ENCODE measurements at places on chromosomes 7 and 10.
A peak's percentile ranks its signal among the peaks of the same experiment; 100 is the strongest.

DNA sequence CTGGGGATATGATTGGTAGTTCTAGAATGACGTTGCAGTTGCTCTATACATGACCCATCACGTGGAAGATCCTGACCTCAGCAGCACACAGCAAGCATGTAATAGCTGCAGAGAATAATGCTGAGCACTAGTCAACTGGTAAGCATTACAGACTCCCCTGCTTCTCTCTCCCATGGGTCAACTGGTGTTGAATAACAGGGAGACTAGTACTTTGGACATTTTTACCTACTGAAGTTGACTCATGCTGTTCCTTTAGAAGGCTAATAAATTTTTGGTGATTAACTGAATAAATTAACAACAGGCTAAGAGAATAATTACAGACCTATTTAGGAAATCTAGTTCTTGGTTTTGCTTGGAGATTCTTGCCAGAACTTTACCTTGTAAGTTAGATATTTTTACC lies 234.1 kb downstream of the AUTS2 start:
- no peak for DNase-seq

GRCh38 chr10:94320285-94320914 lies 42.3 kb downstream of the NOC3L start:
- DNase-seq: peak; percentile 82

DNA sequence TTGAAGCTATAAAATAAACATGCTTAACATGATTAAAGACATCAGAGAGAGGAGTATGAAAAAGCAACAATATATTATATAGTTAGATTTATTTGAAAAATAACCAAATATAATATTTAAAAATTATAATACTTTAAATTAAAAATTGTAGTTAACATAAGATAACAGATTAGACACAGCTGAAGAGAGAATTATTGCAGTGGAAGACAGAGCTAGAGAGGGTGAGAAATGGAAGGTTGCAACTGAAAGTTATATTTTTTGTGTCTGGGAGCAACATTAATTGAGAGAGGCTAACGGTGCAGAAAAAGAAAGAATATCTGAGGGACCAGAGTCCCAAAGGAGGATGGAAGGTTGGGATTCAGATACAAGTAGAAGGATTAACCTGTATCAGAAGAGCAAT lies 548.9 kb upstream of the FZD8 start:
- DNase-seq: no peak

DNA sequence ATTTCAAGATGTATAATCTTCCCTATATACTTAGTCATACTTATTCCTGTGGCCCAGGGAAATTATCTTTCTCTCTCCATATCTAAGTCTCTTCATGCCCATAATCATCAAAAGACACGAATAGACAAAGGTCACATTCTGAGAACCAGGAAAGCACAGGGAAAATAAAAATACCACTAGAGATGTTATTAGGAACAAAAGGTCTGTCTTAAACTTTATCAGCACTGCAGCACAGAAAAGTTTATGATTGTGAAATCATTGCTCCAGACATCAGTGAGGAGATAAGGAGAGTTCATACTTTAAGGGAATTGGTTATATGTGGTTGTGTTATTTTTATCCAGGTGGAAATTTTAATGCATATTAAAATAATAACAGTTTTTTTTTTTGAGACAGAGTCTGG lies 974.6 kb upstream of the CELF2 start:
- DNase-seq: no peak

GRCh38 chr7:74404741-74405140 lies 49.0 kb upstream of the GTF2IRD1 start:
- no peak for DNase-seq

DNA sequence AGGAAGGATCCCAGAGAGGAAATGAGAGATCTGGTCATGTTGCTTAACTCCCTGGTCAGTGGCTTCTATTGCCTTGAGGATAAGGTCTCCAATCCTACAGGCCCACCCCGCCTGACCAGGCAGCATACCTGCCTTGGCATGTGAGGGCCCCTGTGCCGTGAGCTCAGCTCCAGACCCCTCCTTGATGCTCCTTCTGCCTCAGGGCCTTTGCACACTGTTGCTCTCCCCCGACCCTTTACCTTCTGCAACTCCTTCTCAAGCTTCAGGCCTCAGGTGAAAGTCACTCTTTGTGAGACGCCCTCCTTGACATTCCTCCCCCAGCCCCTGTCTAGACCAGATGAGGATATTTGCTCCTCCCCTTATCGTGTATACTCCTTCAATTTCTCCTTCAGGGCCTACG lies 62.8 kb downstream of the FAM241B start:
- DNase-seq: no peak
